Activated T-helper 17 cell treated with anti-CD3 and anti-CD28 coated beads, Interleukin-2, amount 50 U/mL, for 72 hours (primary cell): ENCODE measurements at places on chromosomes 3 and 15.

DNA sequence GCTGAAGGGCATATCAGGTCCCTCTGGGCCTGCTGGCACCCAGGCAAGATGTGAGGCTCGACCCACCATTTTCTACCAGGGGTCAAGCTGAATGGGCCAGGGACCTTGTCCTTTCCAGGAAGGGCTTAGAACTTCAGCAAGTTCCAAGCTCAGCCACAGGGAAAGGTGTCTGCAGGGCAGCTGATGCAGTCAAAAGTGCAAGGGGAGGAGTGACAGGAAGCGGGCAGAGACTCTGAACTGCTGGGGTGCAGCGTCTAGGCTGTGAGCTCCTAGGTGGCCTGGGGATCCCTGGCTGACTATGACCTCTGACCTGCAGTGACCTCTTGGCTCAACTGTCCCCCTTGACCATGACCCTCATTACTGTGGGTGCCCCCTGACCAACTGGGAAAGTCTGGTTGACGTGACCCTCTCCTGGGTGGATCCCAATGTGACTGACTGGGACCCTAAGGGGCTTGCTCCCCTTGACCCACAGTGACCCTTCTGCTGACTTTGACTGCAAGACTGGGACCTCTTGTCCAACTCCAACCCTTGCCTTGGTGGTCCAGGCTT is 14.4 kb upstream of the SEC13 start:
- no peak for ATAC-seq

- no peak for ATAC-seq
Observed at GRCh38 chr15:61337541-61337940, 108.4 kb upstream of the RORA start.

DNA sequence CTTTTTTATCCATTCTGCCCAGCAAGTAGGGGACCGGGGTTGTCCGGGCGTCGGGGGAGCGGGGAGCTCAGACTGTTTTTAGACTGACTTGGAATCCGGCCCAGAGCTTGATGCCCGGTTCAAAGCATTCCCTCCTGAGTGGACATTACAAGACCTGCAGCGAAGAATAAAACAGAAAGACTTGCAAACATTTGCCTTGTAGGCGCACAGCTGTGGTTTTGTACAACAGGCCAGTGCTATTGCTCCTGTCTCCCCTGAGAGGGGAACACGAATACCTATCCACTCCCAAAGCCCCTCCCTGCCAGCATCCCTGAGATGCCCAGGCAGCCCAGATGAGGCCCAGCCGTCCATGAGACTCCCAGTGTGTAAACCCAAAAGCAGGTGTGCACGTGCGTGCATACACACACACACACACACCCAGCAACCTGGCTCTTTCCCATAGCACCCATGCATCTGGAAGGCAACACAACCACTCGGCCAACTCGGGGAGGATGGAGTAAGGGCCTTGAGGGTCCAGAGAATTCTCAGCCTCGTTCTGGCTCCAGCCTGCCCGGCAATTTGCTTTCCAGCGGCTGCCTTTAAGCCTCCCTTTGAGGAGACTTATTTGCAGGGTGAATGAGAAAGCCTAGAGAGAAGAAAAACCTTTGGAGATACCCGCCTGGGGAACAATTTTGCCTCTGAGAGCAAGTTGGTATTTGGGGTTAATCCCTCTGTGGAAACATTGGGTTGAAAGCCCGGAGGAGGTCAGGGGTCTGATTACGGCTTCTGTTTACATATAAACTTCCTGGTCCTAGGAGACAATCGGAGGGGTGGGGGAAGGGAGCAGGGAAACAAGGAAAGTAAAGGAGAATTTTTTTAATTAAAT is 161.0 kb upstream of the HES1 start:
- no peak for ATAC-seq

- peak; percentile 84 for ATAC-seq
Observed at GRCh38 chr15:84761607-84762131, 13.3 kb downstream of the ZNF592 start.

DNA sequence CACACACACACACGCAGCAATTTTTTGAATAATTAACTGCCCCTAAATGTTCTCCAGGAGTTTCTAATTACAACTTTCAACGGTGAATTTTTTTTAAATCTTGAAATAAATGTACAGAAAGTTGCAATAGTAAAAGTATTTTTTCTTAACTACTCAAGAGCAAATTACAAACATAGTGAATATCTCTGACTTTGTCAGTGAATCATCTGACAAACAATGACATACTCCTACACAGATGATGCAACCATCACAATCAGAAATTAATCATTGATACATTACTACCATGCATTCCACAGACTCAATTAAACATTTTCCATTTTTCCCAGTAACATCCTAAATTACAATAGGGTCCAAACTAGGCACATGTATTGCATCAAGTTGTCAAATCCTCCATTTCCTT is 597.3 kb downstream of the NAALADL2 start:
- ATAC-seq = no peak

- no peak for ATAC-seq
Observed at GRCh38 chr3:156837115-156837514, 11.0 kb downstream of the LEKR1 start.

- ATAC-seq = peak; percentile 6
Observed at GRCh38 chr3:125165189-125165947, 47.2 kb downstream of the SLC12A8 start.

- peak; percentile 51 for ATAC-seq
Observed at GRCh38 chr15:77455696-77456321, 35.1 kb downstream of the HMG20A start.

GRCh38 chr15:40550341-40551037 is 14.4 kb downstream of the CCDC32 start:
- ATAC-seq = no peak

- ATAC-seq = no peak
Observed at GRCh38 chr3:125401402-125401801, 26.3 kb upstream of the ZNF148 start.
